ENCODE measurements at places on chromosomes 5 and 9.

DNA sequence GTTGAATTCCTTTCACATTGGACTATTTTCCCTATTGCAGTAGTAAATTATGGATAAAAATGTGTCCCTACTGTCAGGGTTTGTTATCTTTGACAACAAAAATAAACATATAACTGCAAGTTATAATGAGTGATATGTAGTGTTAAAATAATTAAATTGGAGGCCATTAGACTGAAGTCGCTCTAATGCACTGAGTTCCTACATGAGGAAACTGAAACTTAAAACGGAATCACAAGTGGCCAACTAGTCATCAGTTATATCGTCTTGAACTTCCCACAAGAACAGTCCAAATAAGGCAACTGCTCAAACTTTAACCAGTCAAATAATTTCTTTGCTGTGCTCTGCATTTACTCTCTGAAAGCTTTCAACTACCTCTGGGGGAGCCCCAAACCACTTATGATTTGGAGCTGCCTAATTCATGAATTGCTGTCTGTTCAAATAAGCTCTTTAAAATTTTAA lies 2.1 kb upstream of the IFT74 start:
- DNase-seq = no peak

DNA sequence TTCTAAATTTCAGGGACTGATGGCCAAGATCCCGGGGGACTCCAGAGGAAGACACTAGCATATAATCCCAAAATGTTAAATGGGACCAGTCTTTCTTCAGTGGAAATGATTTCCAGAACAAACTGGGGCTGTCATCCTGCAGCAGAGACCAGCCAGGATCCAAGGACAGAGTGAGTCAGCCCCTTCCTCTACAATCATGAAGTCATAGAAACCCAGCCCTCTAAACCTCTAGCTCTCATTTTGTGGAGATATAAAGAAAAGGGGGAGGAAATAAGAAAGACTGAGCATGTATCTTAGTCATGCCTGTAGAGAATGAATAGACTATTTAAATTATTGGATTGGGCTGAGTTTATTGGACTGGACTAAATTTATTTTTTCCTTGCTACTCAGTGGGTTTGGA lies 318.3 kb downstream of the AGTPBP1 start:
- no peak for DNase-seq

GRCh38 chr9:37407468-37407867 lies 15.0 kb upstream of the GRHPR start:
- DNase-seq = no peak

- peak; percentile 7 for DNase-seq
Measured at GRCh38 chr5:151523335-151523734, 67.8 kb downstream of the FAT2 start.
